ENCODE measurements at places on chromosomes 5 and 9.
A peak's percentile ranks its signal among the peaks of the same experiment; 100 is the strongest.

DNA sequence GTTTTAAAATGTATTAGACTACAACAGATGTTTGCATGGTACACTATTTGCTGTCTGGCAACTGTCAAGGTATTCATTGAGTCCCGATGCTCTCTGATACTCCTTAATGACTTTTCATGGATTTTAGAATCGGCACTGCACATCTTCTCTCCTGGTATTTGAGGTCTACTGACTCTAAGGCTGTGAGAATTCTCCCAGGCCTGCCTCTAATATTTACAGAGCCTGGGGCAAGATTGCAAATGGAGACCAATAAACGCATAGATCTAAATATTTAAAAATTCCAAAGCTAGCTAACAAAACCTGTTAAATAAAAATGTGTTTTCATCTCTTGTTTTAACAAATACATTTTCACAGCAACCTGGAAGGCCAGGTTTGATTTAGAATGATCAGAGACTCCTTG is 291.4 kb upstream of the RFX3 start:
- no peak for DNase-seq

DNA sequence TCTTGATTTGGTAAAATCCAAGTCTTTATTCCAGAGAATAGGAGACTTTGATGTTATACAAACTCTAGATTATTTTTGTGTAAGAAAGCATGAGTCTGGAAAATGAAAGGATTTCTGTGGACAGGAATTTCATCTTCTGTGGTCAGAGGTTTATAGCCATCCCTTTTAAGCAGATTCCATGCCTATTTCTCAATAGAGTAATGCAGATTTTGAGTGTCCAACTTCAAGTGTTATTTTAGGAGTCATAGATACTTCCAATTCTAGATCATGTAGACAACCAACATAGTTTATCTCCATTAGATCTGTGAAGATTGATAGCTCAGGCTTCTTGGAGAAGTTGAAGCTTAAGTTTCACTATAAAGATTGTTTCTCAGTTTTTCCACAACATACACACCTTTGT is 379.7 kb downstream of the PSAT1 start:
- DNase-seq: no peak

GRCh38 chr9:78097541-78097940 is 65.9 kb upstream of the GNAQ start:
- DNase-seq: no peak

DNA sequence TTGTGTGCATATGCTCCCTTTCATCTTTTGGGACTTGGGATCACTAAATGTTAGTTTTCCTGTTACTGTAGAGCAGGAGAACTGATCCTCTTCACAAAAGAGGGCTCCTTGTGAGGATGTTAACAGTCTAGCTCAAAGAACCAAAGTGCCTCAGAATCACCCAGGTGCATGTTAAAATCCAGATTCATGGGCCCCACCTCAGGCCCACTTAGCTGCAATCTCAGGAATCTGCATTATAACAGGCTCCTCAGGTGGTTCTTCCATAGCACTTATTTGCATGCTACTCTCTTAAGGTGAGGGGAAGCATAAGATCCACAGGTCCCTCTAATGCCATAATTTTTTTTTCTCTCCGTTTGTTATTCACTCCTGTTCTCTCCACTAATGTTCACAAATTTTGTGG is 14.8 kb upstream of the MEF2C start:
- no peak for DNase-seq

GRCh38 chr5:68433923-68434879 is 218.6 kb downstream of the PIK3R1 start:
- peak; percentile 97 for DNase-seq

DNA sequence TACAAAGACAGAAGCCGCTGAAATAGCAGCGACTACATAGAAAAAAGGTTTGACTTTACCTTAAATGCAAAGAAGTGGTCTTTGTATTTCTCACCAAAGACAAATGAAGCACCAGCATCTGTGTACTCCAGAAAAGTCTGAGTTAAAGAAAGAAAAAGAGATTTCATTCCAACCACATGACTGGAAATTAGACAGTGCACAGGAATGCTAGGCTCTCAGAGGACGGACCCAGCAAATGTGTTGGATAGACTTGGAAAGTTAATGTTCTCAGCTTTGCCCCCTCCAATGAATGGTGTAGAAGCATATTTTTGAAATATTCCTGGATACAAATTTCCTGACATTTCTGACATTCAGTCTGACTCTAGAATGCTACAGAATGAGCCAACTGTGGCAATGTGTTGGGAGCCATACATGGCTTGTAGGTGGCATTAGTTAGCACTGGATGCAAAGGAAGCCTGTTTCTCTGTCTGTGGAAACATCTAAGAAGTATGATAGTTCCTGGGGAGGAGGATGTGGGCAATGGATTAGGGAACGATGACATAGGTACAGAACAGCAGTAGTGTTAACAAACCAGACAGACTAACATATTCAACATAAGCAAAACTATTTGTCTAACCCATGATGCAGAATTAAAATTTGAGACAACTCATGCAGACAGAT is 43.3 kb downstream of the SLC28A3 start:
- DNase-seq: no peak

DNA sequence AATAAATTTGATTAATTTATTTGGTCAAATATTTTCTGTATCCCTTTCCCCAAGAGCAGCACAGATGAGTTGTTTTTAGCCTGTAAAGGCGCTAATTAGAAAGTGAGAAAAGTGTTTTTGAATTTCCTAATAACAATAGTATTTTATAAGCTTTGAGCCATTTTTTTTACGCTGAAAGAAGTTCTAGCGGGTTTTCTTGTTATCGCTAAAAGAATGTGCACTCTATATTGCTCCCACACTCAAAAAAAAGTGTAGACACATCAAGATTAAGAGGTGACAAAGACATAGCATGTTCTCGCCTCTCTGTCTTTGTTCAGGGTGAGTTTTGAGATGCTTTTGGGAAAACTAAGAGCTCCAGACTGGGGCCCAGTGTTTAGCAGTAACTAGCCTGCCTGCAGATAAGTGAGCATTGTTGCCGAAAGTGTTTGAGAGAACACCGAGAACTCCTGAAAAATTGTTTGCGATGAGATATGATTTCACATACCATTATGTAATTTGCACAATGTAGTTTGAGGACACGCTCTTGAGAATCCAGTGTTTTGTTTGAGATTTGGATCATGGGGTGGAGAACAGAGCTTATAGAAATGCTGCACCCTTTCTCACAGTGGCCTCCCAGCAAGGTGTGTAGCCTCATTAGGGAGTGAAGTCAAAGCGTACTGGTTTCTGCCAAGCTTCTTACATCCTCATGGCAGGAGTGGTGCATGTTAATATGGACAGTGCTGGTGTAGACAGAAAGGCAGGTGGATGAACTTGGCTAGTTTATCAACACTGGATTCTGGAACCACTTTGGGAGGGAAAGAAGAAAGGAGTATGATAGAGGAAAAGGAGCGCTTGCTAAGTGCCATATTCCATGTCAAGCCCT is 1.5 kb downstream of the F2R start:
- no peak for DNase-seq

DNA sequence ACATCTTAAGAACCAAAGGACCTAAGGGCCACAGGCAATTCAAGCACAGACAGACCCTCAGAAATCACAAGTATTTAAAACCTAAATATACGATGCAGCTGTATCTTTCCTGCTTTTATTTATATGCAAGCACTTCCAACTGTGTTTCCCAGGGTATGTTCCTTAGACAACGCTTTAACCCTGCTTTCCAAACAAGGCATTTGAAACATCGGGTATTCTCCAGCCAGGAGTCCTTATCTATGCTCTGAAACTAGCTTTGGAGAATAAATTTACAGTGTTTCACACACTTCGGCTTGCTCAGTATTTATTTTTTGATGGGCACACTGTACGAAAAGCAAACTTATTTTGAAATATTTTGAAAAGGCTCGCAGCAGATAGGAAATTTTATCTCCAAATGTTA is 13.5 kb downstream of the NR6A1 start:
- DNase-seq: no peak

DNA sequence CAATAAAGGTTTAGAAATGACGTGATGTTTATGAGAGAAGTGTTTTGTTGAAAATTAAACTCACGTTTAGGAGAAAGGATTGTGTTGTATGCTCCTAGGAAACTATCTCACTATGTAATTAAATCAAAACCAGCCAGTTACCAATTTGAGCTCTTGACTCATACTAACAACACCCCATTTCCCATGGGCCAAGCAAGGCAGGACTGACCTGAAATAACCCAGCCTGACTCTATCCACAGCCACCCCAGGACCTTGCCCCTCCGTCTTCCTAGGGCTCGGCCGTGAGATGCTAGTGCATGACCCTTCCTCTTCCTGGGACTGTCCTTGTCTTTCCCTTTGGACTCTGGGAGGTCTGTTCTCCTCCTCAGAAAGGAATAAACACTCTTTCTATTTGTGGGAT is 16.4 kb downstream of the TLR4 start:
- DNase-seq: no peak

GRCh38 chr9:7828334-7828733 is 28.8 kb upstream of the DMAC1 start:
- DNase-seq: no peak

- DNase-seq: no peak
Measured at GRCh38 chr9:4296217-4296616, 3.7 kb downstream of the GLIS3 start.
